ENCODE measurements at places on chromosomes 2 and 18. TPM values are rescaled to one million over a fixed set of nuclear protein-coding genes. Genes with fewer than 3 reads are reported as not detected.

ALK gene
- total RNA-seq: 1.0 TPM

- no peak for DNase-seq
Measured at GRCh38 chr2:32614084-32614483, 13.8 kb upstream of the TTC27 start.

- no peak for DNase-seq
Measured at GRCh38 chr2:200749631-200750322, 61.9 kb upstream of the BZW1 start.

DNA sequence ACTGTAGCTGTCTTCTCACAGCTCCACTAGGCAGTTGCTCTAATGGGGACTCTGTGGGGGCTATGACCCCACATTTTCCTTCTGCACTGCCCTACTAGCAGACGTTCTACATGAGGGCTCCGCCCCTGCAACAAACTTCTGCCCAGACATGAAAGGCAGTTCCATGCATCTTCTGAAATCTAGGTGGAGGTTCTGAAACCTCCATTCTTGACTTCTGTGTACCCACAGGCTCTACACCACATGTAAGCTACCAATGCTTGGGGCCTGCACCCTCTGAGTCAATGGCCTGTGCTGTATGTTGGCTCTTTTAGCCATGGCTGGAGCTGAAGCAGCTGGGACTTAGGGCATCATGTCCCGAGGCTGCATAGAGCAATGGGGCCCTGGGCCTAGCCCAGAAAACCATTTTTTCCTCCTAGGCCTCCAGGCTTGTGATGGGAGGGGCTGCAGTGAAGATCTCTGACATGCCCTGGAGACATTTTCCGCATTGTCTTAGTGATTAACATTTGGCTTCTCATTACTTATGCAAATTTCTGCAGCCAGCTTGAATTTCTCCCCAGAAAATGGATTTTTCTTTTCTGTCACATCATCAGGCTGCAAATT, 123.0 kb downstream of the MYCN start:
- no peak for DNase-seq

CHRND gene
- not detected for total RNA-seq

POTEI gene
- total RNA-seq: not detected

DNA sequence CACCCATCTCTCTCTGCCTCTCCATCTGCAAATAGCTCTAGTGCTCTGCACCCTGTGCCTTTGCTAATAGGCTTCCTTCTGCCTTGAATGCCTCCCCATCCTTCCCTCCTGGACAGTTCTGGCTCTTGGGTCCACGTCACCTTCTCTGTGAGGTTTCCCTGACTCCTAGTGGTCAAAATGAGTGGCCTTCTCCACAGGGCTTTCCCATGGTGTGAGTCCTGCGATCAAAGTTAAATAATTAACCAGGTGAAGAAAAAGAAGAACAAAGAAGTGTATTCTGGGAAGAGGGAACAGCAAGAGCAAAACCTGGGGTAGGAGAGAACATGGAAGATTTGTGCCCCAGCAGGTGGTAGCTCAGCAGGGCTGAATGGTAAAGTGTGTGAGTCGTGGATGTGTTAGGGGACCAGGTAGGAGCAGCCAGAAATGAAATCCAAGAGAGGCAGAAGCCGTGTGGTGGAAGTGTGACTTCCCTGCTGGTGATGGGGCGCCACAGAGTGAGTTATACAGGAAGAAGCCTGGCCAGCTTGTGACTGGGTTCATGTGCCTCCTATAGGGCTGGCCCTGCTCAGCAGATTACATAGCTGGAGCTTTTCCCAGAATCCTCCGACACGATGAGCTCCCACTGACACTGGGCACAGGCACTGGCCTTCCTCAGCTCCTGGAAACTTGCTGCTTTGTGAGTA, 93.8 kb upstream of the LDAH start:
- DNase-seq: peak; percentile 72

GRCh38 chr2:178716394-178716793, 90.8 kb downstream of the TTN start:
- DNase-seq: no peak

DNA sequence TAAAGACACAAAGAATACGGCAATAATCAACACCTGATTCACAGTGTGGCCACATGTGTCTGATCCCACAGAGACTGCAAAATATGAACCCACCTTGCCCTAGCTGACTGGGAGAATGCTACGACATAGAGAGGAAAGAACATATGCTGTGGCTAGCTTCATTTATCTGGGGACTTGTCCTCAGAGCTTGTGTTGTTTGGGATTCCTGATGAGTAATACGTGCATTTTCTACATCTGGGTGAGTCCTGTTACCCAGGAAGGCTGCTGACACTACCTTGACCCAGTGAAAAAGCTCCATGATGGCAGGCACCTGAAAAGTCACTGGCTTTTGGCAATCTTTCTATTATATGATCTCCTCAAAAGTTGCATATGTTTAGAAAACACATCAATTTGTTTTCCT, 427.7 kb upstream of the LYPD1 start:
- DNase-seq: no peak

DNA sequence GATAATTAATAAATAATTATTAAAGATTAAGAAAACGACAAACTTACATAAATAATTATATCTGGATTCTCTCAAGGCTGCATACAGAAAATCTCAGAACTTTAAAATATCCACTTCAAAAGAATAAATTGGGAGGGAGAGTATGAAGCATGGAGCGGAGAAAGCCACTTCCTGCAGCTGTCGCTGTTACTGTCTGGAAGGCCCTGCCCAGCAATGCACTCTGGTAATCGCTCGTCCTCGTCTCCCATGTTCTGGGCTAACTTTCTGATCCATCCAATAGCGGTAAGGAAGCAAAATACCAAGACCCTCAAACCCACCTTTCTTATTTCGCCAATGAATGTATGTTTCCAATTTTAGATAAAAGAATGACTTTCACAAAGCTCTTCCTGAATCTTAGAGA, 26.7 kb downstream of the CYRIA start:
- DNase-seq: no peak

GRCh38 chr2:174516501-174517378, 29.9 kb upstream of the GPR155 start:
- no peak for DNase-seq

DNA sequence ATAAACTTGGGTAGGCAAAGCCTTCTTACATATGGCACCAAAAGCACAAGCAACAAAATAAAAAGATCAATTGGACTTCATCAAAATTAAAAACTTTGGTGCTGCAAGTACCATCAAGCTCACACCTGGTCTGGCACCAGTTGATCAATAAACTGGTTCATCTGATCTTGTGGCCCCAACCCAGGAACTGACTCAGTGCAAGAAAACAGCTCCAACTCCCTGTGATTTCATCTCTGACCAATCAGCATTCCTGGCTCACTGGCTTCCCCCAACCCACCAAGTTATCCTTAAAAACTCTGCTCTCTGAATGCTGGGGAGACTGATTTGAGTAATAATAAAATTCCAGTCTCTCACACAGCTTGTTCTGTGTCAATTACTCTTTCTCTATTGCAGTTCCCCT, 8.4 kb downstream of the EPG5 start:
- no peak for DNase-seq

- no peak for DNase-seq
Measured at GRCh38 chr2:177332026-177332991, 60.3 kb upstream of the AGPS start.

DNA sequence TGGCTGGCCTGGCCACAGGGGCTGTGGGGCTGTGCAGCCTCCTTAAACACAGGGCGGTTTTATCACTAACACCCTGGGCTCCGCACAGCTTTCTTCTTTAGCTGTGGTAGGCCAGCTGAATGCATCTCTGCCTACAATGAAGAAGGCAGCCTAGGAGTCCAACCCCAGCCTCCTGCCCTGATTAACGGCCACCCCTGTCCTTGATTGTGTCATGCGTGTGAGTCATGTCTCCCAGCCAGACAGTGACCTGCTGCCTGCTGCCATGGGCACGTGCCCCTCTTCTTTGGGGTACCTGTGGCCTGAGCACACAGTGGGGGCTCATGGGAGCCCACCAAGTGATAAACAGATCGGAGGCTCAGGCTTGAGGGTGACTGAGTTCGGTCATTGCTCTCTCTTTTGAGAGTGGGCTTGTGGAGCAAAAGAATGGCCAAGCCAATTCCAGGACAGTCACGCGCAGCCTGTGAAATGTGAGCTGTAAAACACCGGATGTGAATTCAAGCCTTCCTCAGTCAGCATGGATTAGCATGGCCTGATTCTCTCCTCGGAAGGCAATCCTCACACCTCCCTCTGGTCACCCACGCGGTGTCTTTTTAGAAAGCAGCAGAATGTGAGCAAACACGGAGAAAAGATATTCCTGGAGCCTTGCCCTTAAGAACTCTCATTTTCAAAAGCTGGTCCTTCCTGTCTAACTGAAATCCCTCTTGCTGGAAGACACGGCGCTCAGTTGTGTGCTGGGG, 144.1 kb downstream of the CELF4 start:
- DNase-seq: no peak

GRCh38 chr2:215711471-215712034, 275.7 kb upstream of the FN1 start:
- DNase-seq: no peak

DNA sequence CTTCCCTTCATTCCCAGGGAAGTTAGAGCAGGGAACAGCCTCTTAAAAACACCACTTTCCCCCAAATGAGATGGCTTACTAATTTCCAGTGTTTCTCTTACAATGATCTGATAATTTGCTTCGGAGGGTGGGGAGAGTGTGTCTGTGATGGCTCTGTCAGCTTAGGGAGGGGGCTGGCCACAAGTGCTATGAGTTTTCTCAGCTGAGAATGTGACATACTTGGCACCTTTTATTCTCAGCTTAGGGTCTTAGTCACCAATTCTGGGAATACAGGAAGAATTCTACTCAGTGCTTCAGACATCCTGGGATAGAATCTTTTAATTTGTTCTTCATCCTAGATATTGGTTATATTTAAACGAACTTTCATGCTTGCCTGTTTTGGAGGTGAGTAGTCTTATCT, 64.4 kb downstream of the AOX1 start:
- DNase-seq: no peak

Measured in mesenteric fat pad (tissue), 1 donor.